ENCODE measurements at places on chromosomes 1 and 21.

- DNase-seq, result peak; percentile 93
These were observed 655 bp downstream of the USF1 start for GRCh38 chr1:161044908-161045735.

- DNase-seq, result no peak
These were observed 43.5 kb upstream of the DPT start for GRCh38 chr1:168772428-168773060.

GRCh38 chr1:56525489-56526041 lies 53.8 kb downstream of the PLPP3 start:
- DNase-seq, result peak; percentile 94

DNA sequence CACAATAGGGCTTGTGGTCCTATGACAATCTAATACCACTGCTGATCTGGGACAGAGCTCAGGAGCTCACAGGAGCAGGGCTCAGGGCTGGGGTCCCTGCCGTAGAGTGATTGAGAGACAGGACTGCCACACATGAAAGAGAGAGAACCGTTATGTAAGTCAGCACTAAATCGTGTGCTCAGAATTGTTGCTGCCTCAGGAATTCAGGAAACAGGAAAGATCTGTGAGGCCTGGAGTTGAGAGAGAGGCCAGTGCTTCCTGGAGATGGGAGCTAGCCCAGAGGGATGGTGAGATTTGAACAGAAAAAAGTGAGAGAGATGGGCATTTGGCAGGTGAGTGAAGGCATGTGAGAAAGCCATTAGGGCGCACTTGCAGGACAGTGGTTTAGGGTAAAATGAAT lies 17.5 kb upstream of the ACBD6 start:
- no peak for DNase-seq

DNA sequence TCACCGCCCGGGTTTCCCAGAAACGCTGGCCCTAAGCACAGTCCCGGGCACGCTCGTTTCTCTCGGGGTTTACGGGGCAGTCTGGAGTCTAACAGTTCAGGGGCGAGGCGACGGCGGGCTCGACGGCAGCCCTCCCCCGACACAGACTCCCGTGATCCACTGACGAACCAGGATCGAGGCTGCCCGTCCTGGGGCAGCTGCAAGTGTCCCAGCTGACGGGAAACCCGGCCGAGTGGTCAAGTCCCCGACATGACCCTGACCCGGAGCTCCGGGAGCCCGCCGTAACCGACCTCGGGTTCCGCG lies 494 bp downstream of the UBE2J2 start:
- DNase-seq, result peak; percentile 45

GRCh38 chr1:6198646-6199297 lies 623 bp downstream of the RPL22 start:
- DNase-seq, result peak; percentile 40

DNA sequence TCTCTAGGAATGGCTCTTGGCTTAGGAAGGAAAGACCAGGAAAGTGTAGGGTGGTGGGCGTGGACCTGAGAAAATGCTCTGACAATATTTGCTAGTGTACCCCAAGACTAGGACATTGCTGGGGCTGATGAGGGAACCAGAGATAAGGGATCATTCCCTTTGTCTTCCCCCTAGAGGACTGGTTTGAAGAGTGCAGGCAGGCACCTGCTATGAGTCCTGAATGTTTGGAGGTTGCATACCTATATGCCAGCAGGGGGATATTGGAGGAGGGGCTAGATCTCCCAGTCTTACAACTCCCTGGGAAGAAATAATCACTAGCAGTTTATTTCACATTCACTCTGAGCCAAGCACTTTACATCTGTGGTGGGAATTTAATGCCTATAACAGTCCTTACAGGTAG lies 6.0 kb upstream of the BCL10 start:
- DNase-seq, result no peak

DNA sequence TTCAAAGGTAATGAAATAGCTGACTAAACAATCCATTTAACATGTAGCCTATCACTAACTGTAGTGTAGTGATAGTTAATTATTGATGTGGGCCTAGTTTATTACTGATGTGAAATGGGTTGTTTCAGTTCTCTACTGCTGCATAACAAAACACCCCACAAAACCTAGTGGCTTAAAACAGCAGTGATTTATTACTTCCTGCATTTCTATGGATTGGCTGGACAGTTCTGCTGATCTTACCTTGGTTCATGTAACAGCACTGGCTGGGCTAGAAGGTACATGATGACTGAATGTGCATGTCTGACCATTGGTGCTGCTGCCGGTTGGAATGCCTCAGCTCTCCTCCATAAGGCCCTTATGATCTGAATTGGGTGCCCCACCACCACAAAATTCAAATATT lies 5.4 kb upstream of the ABL2 start:
- DNase-seq, result no peak

- DNase-seq, result peak; percentile 92
These were observed 5.5 kb upstream of the AGTRAP start for GRCh38 chr1:11730429-11730891.

DNA sequence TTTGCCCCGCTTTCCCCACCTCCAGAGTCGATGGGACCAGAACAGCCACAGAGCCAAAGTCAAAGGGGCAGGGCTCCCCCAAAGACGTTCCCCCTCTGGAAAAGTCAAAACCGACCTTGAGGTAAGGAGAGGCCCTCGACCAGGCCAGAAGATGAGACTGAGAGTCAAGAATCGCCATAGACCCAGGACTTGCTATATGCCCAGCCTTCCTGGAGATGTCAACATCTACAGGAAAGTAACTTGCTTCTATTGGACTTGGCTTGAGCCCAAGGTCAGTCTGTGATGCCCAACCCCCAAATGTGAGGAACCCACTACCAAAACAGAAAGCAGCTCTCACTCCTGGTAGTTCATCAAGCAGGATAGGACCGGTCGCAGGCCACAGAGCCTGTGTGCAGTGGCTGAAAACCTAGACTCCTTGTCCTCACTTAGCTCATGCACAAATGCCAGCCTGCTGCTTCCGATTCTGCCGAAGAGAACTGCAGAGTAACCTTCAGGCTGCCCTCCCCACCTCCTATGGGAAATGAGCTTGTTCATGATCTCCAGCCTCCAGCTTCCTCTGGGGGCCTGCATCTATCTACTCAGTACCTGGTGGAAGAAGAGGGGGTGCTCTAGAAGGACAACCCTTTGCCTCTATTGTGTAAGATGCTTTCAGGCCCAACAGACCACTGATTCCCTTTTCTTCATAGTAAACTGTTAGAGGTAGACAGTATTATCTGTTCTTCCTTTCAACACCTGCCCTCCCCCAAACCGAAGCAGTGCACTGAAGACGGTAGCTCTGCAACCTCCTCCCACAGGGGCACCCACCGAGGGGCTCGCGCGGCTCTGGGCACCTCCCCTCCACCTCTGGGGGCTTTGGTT lies 1.4 kb downstream of the ACOT7 start:
- peak; percentile 47 for DNase-seq

DNA sequence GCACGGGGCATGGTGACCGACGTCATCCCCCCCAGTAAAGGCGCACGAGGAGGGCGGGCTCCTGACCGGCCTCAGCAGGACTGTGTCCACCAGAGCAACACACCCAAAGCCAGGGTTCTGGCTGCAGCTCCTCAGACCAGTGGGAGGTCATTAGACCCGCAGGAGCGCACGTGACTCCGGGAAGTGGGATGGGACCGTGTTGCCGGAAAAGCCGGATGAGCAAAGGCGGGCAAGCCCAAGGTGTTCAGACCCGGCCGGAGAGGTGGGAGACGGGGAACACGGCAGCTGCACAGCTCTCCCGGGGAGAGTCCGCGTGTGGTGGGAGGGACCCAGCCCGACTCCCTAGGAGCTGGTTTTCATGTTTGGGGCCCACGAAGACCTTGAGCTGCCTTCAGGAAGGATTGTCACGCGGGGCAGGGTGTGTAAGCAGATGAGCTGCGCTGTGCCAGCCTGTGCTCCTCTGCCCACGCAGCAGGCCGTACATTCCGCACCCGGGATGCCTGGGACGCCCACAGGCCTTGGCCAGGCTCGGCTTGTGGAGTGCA lies 20.6 kb upstream of the TRAPPC10 start:
- DNase-seq, result no peak

DNA sequence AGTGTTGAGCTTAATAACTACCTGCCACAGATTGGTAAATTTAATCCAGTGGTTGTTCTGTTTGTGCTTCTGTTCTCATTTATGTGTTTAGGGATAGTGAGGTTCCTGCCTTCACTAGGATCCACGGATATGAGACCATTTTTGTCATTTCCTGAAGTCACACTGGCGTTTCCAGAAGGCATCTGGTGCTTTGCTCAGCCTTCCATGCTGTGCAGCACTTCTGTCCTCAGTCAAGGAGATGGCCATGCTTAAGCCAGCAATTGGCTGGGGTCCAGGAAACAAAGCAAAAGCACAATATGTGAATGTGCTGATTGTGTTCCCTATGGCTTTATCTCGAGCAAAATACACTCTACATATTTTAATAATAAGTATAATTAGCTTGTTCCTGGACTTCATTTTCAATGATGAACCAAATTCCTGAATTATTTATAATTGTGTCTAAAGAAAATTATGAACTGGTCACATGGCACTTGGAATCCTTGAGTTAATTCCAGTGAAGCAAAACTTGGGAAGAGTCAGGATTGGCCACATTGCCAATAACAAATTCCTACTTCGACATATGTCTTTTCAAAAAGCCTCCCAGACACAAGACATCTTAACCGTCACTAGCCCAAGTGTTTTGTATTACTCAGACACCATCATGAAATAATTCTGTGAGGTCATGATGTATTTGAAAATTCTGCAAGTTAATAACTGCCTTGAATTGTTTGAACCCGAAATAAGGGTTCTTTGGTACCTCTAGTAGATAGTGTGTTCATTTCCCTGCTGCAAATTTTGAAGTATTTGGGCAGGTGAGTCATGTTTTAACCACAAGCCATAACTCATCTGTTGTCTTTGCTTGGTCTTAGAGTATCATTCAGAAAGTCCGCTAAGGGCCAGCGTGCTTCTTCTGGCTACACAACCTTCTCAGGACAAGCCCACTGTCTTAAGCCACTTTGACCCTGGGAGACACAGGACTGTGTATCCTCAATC lies 412.4 kb downstream of the DISC1 start:
- no peak for DNase-seq

DNA sequence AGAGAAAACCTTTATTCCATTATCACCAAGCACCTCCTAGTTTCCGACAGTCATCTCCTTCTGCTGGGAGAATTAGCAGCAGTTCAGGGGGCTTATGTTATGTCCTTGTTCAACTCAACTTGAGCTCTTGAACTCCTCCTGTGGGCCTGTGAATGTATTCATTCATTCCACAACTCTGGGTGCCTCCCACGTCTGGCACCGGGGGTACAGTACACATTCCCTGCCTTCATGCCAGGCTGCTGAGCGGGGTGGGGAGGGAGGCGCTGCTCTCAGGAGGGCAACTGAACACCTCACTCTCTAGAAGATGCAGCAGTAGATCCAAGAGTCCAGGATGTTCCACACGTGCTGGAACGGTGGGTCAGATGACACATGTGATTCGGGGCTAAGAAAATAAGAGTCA lies 4.3 kb upstream of the MX2 start:
- no peak for DNase-seq

DNA sequence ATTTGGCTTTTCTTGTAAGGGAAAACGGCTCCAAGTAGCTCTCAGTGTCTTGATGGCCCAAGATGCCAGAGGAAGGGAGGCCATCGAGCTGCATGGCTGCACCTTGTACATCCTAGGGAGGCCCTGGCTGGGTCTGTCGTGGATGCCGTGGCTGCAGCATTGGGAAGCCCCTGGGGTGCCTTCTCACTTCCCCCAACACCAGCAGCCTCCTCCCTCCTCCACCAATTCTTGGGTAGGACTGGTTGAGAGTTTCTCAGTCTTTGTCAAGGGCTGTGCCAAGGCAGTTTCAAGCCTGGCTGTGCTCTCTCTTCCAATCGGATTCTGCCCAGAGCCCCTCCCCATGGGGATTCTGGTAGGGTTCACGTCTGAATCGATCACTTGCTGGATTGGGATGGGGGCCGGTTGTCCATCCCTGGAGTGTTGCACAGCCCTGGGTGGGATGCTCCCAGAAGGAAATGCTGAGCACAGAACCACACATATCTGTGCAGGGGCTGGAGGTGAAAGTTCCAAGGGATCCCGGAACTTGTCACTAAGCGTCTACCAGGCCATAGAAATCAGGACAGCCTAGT lies 14.0 kb upstream of the SPSB1 start:
- no peak for DNase-seq

GRCh38 chr1:203131548-203132200 lies 4.1 kb downstream of the ADORA1 start:
- DNase-seq, result no peak
